ENCODE measurements at places on chromosomes 1 and 21.

DNA sequence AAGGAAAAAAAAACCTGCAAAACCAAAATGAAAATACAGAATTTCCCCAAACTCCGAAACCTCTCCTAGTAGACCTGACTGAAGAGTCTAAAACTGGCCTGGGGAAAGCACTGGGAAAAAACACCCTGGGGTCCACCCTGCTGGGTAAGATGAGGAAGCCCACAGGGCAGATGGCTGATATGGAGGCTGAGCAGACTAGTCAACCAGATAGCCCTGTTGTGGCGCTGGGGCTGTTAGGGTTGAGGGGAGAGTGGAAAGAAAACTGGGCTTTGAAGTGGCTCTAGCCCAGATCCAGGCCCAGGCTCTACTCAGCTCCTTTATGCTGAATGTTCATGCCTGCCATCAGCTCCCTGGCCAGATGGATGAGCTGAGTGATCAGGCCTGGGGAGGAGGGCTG lies 6.8 kb upstream of the SLAMF1 start:
- DNase-seq, result no peak

- DNase-seq, result no peak
Measured at GRCh38 chr1:43832998-43833397, 100.6 kb upstream of the ARTN start.

GRCh38 chr1:16888860-16889816 lies 6.6 kb upstream of the RNU1-2 start:
- DNase-seq, result peak; percentile 95

DNA sequence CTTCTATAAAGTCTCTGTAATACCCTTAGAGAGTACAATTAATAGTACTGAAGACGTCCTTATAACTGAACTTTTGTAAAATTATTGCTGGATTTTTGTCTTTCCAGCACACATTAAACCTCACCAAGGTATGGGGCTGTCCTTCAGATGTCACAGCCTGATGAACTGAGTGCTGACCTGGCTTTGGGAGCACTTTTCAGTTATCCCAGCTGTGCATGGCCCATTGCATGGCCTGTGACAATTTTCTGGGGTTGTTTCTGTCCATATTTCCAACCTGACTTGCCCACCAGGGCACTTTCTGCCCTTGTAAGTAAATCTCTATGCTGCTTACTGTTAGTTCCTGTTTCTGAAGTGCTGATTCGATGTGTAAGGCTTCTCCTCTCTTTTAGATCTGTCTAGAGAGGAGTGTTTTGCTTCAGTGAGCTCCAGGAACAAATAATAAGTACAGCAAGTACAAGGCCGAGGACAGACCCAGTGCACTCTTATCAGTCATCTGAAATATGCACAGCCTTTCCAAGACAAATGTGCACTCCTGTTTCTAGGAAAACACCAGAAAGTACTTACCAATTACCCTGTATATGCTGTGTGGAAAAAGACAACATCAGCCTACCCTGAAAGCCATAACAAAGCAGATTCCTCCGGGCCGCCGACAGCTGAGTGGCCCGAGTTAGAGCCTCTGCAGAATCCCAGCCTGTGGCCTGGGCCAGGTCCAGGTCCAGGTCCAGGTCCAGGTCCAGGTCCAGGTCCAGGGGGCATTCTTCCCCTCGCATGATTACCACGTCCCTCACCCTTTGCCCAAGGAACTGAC lies 121.7 kb downstream of the DHRS3 start:
- DNase-seq, result no peak

- DNase-seq, result no peak
Measured at GRCh38 chr1:163414778-163415177, 93.0 kb downstream of the NUF2 start.

DNA sequence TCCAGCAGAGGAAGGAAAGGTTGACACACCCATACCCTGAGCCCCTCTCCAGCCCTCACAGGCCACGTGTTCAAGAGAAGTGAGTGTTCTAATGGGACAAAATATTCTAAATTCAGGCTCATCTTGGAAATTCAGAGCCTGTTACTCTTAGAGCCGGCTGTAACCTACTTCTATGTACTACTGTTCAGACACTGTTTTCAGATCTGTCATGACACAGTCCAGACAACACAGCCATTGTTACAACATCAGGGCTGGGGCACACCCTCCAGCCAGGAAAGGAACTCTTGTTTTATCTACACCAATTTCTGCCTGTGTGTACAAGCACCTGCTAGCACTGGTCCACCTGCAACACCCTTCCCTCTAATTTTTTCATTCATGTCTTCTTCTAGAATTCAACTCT lies 145.4 kb upstream of the C8B start:
- no peak for DNase-seq

Data from RWPE2 (cell line).